Activated T-helper 2 cell treated with anti-CD3 and anti-CD28 coated beads, Interferon-gamma antibody, Interleukin-2, Interleukin-4, amounts not matched to agents 10 μg/mL and 5 μg/mL and 100 μg/mL, durations not matched to agents 14 hours and 24 hours and 36 hours (primary cell): ENCODE measurements at places on chromosomes 5 and 9. TPM values are rescaled to one million over a fixed set of nuclear protein-coding genes. Genes with fewer than 3 reads are reported as not detected.

GRCh38 chr9:114902786-114903524 is 27.4 kb downstream of the TNFSF8 start:
- DNase-seq: no peak

DNA sequence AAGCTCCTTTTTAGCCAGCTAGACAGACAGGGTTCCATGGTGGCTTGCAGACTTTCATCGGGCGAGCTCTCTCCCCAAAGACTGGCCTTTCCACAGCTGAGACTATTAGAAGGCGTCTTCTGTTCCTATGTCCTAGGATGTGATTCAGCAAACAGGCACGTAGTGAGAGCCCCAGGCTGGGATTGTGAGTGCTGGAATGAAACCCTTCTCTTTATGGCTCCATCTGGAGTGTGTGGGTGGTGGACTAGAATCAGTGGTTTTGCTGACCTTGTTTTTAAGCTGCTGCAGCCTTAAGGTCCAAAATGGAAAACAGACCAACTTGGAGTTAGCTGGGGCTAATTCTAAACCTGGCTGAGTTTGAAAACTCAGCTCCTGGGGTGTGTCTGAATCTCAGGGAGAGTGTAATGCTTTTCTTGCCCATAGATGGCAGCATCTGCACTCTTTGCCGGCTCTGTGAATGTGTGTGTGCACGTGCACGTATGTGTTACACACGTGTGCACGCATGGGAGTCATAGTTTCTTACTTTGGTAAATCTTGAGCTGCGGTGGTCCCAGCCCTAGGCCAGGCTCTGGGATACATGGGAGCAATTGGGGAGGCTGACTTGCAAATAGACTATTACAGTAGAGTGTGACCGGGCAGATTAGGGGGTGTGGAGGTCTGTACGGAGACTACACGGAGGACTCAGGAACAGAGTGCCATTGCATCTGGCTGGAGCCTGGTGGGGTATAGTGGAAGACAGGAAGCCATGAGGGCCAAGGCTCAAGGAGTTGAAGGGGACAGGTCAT is 10.7 kb downstream of the GSN start:
- DNase-seq: peak; percentile 22

DNA sequence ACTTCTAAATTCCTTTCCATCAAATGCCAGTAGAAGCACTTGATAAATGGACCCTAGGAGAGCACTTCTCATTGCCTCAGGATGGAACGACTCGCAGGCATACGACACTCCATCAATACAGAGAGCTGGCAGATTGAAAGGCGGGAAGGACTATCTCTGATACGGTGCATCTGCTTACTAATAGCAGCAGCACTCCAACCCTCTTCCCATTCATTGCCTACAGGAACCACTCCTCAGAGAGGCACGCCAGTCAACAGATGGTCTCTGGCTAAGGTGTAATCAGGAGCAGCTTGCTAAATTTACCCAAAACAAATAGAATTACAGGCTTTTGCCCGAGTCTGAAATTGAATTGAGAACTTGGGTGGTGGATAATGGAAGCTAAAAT is 168.1 kb downstream of the EFNA5 start:
- DNase-seq: no peak

DNA sequence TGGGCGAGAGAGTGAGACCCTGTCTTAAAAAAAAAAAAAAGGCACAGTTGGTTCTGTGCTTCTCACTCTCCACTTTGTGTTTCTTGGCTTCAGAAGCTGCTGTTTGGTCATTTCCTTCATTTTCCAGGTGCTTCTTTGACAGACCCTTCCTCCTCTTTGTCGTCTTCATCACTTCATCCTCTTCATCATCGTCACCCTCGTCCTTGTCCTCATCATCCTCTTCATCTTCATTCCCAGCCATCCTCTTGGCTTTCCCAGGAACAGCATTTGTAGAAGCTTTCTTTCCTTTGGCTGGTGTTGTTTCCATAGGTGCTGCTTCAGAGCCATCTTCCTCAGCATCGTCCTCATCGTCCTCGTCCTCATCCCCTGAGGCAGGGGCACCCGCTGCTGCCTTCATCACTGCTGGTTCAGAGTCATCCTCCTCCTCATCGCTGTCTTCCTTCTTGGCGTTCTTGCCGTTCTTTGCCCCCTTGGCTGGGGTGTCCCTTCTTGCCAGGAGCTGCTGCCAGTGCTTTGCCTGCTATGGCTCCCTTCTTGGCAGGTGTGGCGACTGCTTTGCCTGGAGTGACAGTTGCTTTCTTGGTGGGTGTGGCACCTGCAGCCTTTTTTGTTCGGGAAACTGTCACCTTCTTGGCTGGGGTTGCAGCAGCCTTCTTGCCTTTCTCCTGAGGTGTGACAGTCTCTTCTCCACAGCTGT is 7.1 kb downstream of the RABL6 start:
- no peak for DNase-seq

GRCh38 chr9:14405176-14405706 is 91.3 kb upstream of the NFIB start:
- DNase-seq: no peak

DNA sequence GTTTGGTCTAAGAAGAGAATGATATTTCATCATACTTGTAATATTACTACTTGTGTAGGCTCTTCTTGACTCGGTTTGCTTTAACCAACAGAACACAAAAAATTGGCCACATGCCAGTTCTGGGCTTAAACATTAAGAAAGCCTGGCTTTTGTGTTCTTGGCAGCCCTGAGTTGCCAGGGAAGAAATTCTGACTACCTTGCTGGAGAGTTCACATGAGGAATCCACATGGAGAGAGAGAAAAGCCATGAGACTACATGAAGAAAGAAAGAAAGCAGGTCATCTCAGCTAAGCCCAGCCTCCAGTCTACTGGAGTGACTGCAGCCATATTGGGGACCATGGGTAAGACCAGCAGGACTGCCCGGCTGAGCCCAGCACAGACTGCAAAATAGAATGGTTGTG is 524.8 kb downstream of the RAB3C start:
- no peak for DNase-seq

GRCh38 chr9:7201196-7201595 is 443.4 kb downstream of the KDM4C start:
- no peak for DNase-seq

- no peak for DNase-seq
These were observed 77.3 kb downstream of the BASP1 start for GRCh38 chr5:17294639-17295311.

- DNase-seq: no peak
These were observed 48.8 kb downstream of the HSD17B3 start for GRCh38 chr9:96253059-96253696.

Gene OMD
- not detected in 2 replicates for total RNA-seq

Gene FOXD4L6
- 0.18 TPM in 1 of 2 replicates, not detected in the other for total RNA-seq

Gene LAMC3
- not detected in 2 replicates for total RNA-seq

Gene NOXA1
- total RNA-seq: 0.39 and 0.46 TPM in 2 replicates

Gene EXOSC3
- 85.8 and 86.3 TPM in 2 replicates for total RNA-seq

Gene TAF11L10
- total RNA-seq: not detected in 2 replicates
